ENCODE measurements at places on chromosomes 3 and 15.

GRCh38 chr15:71577071-71577470 lies 233.3 kb upstream of the NR2E3 start:
- no peak for DNase-seq

DNA sequence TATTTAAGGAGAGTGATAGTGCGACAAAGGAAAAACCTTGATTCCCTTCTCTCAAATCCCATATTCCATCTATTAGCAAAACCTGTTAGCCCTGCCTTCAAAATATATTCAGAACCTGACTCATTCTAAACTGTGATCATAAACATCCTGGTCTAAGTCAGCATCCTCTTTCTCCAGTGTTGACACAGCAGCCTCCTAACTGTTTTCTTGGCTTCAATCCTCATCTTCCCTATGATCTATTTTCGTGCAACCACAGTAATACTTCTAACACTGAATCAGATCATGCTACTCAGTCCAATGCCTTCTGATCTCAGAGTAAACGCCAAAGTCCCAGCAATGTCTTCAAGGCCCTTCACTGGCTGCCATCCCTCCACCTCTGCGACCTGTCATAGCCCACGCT lies 785.1 kb downstream of the EDEM1 start:
- no peak for DNase-seq

DNA sequence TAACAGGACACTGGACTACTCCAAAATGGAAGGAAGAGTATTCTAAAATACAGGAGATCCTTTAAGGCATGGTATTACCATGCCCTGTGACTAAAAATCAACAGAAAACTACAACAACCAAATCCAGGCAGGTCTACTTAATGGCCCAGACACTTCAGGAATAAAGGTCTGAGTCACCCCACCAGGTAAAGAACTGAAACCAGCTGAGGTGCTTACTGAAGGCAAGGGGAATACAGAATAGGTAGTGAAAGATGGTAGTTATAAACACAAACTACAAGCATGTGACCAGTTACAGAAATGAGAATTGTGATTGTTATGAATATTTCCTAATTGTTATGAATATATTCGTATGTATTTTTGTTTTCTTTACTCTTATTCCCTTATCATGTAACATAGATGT lies 13.4 kb downstream of the IFT57 start:
- DNase-seq: no peak

- DNase-seq: no peak
Measured at GRCh38 chr15:101459579-101460300, 29.8 kb downstream of the PCSK6 start.

- no peak for DNase-seq
Measured at GRCh38 chr3:57998366-57999283, 9.6 kb upstream of the FLNB start.

GRCh38 chr15:80011596-80011995 lies 40.6 kb upstream of the BCL2A1 start:
- no peak for DNase-seq

- no peak for DNase-seq
Measured at GRCh38 chr15:47718497-47719437, 1.5 kb downstream of the SEMA6D start.

DNA sequence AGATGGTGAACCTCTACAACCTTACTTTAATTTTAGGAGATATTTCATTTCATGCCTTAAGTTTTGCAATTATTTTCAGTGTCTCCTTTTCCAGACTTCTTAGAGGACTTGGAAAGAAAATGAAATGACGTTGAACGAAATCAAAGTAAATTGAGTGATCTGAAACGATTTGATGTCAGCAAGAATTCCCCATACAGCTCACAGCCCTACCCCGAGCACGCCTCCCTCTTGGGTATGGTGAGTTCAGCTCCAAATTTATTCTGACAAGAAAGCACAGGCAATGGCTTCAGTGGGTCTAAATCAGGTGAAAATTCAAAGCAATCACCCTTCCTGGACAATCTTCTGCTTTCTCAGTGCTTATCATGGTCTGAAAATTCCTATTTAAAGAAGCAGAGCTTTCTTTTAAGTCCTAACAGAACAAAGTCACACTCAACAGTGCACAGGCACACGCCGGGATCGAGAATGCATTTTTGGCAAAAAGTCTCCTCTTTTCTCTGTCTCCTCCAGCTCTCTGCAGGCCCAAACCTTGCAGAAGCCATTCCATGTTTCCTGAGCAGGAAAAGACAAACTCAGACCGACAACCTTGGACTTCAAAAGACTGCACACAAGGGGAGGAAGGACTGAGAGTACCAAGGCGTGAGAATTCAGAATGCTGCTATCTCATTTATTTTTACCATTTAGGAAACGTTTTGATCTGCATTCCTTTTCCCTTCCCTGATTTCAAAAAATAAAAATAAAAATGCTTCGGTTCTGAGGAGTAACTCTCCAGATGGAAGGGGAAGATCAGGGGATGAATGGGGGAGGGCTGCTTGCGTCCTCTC lies 72.0 kb downstream of the CCNL1 start:
- DNase-seq: no peak

GRCh38 chr15:80570553-80570952 lies 124.6 kb upstream of the ABHD17C start:
- no peak for DNase-seq

- DNase-seq: peak; percentile 27
Measured at GRCh38 chr15:84598993-84599392, 1.8 kb upstream of the ZSCAN2 start.

DNA sequence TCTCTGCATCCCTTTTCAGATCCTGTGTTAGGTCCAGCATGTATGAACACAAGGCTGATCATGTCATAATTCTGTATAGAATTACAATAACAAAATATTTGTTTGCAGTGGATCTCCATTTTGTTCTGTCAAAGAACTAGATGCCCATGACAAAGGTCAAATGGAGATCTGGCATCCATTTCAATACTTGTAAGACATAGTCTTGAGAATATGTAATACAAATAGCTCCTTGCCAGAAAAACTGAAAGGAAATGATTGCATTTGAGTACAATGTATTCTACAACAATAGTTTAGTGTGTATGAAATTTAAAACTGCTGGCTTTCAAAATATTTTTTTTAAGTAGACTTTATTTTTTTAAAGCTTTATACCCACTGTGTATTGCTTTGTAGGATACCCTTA lies 101.1 kb downstream of the CMSS1 start:
- no peak for DNase-seq

DNA sequence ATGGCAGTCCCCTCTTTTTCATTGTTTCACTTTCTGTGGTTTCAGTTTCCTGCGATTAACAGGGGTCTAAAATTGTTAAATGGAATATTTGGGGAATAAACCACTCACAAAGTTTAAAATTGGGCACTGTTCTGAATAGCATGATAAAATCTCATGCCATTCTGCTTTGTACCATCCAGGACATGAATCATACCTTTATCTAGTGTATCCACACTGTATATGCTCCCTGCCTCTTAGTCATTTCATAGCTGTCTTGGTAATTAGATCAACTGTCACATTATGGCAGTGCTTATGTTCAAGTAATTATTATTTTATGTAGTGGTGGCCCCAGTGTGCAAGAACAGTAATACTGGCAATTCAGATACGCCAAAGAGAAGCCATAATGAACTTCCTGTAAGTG lies 734.5 kb downstream of the ZPLD1 start:
- DNase-seq: no peak

- no peak for DNase-seq
Measured at GRCh38 chr3:56297281-56297840, 170.9 kb downstream of the ERC2 start.

- no peak for DNase-seq
Measured at GRCh38 chr3:36803091-36803791, 38.9 kb upstream of the DCLK3 start.

DNA sequence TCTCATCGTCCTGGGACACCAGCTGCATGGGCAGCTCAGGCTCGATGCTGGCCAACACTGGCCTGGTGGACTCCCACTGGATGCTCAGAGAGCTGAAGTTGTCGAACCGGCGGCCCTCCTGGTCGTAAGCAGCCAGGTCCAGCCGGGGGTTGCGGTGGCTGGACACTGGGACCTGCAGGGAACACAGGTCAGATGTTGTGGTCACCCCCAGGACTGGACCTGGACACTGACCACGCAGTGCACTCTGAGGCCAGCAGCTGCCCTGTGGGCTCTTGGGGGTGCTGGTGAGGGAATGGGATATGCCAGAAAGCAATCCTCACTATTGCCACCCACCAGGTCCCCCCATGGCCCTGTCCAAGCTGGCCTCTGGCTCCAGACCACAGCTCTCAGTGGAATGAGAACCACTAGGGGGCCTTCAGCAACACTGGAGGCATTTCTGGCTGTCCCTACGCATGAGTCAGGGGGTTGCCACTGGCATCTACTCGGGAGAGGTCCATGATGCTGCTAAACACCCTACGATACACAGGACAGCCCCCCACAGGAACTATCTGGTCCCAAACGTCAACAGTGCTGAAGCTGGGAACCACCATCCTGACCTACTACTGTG lies 66.1 kb downstream of the NUP210 start:
- no peak for DNase-seq

- no peak for DNase-seq
Measured at GRCh38 chr3:132284781-132285619, 32.2 kb upstream of the ACP3 start.

- DNase-seq: no peak
Measured at GRCh38 chr15:66198757-66199156, 54.8 kb downstream of the MEGF11 start.

GRCh38 chr3:150605998-150606641 lies 3.0 kb downstream of the SELENOT start:
- no peak for DNase-seq

GRCh38 chr3:1609416-1609815 lies 489.2 kb upstream of the CNTN4 start:
- no peak for DNase-seq

- DNase-seq: no peak
Measured at GRCh38 chr15:100373942-100374341, 32.2 kb upstream of the ADAMTS17 start.

- DNase-seq: no peak
Measured at GRCh38 chr15:74240002-74240568, 4.0 kb downstream of the CCDC33 start.

DNA sequence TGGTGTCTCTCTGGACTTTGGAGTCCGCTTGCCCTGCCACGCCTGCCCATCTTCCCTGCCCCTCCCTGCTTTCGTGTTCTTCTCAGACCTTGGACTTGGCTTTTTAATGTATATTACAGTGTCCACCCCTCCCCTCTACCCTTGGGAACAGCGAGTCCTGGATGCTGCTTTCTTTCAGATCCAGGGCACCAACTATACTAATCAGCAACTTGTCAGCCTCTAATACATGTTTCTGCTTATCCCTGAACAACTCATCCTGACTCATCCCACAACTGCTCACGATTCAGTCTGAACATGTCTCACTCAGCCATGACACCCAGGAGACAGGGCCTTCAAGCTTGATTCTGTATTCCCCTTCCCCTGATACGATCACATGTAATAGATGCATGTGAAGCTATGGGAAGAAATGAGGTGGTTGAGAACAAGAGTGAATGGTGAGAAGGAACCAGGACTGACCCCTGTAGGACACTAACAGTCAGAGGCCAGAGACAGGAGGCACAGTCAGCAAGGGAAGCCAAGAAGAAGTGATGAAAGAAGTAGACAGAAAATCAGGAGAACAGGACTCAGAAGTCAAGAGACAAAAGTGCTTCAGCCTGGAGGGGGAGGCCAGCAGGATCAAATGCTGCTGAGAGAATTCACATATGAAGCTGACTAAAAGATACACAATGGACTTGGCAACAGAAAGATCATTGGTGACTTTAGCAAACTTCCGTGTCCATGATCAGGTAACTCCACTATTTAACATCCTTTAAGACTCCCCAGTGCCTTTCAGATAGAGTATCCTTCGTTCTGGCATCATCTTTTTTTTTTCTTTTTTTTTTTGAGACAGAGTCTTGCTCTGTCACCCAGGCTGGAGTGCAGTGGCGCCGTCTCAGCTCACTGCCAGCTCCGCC lies 35.4 kb downstream of the BCL2L10 start:
- no peak for DNase-seq

- DNase-seq: no peak
Measured at GRCh38 chr3:88440701-88441100, 290.9 kb downstream of the C3orf38 start.

GRCh38 chr15:63872759-63873510 lies 39.2 kb upstream of the HERC1 start:
- no peak for DNase-seq

GRCh38 chr3:153976891-153977554 lies 144.2 kb upstream of the ARHGEF26 start:
- no peak for DNase-seq

GRCh38 chr3:13655061-13655913 lies 106.4 kb downstream of the FBLN2 start:
- DNase-seq: peak; percentile 46

- DNase-seq: no peak
Measured at GRCh38 chr15:61299075-61299763, 70.1 kb upstream of the RORA start.

GRCh38 chr15:76799760-76800159 lies 105.4 kb downstream of the SCAPER start:
- no peak for DNase-seq

DNA sequence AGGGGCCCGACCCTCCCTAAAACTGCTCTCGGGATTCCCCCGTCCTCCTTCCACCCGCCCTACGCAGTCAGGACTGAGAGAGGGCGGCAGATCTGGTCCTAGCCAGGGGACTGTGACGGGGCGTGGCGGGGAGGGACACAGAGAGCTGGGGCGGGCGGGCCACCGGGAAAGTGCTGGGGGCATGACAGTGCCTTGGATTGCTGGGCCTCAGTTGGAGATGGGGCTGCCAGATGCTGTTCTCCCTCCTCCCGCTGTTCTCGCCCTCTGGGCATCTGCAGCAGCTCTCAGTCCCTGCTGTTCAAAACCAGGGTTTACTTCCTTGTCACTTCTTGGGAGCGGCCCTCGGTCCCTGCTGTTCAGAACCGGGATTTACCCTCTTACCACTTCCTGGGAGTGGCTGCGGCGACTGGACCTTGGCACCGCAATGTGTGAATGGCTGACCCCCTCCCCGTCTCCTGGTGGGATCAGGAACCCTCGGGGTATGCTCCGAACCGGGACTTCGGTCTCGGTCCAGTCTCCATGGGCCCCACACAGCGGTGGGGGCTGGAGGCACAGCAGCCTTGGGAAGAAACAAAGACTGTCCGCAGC lies 1.8 kb upstream of the RPP25 start:
- peak; percentile 7 for DNase-seq

- no peak for DNase-seq
Measured at GRCh38 chr3:111519178-111519855, 22.7 kb upstream of the CD96 start.

GRCh38 chr3:156793400-156793799 lies 32.8 kb upstream of the LEKR1 start:
- no peak for DNase-seq

- DNase-seq: no peak
Measured at GRCh38 chr3:30680789-30681648, 74.6 kb downstream of the TGFBR2 start.

- no peak for DNase-seq
Measured at GRCh38 chr3:59374091-59374817, 324.4 kb upstream of the CFAP20DC start.

Measured in CD4-positive, alpha-beta T cell treated with Interleukin-6 for 4 hours (primary cell).